Uterus (tissue), 4 donors: ENCODE measurements at places on chromosomes 16 and 17. TPM values are rescaled to one million over a fixed set of nuclear protein-coding genes. Genes with fewer than 3 reads are reported as not detected.
A peak's percentile ranks its signal among the peaks of the same experiment; 100 is the strongest.

- peak; percentile 78 for DNase-seq
Observed at GRCh38 chr16:58459344-58460218, 40.4 kb upstream of the NDRG4 start.

- peak; percentile 91 for DNase-seq
Observed at GRCh38 chr17:19384723-19385391, 2.1 kb downstream of the MFAP4 start.

The MAP2K6 gene
- total RNA-seq = 3.5 TPM

DNA sequence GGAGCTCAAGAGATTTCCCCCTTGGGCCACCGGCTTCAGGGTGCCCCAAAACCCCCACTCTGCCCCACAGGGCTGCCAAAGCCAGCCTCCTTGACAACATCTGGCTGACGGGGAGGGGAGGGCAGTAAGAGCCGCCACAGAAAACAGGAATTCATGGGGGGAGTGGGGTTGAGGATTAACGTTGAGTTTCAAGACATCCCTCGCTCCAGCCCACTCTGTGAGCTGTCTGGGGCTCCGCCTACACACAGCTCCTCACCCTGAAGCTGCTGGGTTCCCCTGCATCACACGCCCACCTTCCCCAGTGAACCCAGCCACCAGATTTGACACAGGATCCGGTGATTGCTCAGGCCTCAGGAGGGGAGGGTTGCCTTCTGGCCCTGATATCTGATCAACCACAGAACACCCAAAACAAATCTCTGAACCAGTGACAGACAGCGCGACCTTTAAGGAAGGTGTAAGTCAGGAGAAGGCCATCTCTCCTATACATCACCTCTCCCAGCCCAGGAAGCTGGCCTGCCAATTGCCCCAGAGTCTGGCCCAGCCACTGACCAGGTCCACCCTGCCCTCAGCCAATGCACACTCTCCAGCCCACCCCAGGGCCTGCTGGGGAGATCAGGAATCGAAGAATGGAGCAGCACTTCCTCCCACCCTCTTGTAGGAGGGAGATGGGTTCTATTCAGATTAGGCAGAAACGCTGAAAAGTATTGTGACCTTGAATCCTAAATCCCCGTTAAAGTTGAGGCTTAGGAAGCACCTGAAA is 132.1 kb downstream of the CLEC16A start:
- DNase-seq = no peak

DNA sequence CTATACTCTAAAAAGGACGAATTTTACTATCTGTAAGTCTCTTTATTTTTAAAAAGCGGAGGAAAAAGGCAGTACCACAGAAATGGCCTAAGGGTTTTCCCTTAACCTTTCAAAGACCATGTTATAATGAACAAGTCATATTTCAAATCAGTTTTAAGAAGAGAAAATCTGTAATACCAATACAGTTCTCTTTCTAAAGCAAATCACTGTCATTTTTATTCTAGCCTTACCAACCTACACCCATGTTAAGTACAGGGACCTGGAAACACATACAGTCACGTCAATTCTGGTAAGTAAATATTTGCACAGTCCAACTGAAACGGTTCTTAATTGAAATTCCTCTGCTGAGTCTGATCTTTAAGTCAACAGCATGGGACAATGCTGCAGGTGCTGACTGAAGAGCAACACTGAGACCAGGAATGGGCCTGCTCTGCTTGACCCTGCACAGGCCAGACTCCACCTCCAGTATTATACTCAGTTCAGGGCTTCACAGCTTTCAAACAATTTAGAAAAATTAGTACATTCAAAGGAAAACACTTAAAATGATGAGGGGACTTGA is 20.2 kb downstream of the MBTPS1 start:
- no peak for DNase-seq

- DNase-seq = no peak
Observed at GRCh38 chr17:3641014-3641413, 4.5 kb downstream of the CTNS start.

The SKAP1 gene
- total RNA-seq = 0.51 TPM

DNA sequence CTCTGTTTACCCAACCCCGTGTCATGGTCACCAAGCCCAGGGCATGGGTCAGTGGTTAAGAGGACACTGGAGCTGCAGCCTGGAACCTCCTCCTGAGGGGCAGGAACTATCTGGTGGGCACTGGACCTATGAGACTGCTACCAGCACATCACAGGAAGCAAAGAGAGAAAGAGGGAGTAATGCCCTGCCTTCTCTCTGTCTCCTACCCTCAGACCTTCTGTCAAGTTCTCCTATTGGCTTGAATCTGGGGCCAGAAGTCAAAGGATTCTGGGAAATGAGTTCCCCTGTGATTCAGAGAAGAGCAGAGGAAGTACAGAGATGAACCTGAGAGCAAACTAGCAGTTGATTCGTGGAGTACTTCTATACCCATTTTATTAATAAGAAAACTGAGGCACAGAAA is 123.0 kb upstream of the GNAO1 start:
- DNase-seq = no peak

The FZD2 gene
- 0.26 TPM for total RNA-seq

- DNase-seq = no peak
Observed at GRCh38 chr16:54022362-54022761, 264.2 kb downstream of the IRX3 start.

DNA sequence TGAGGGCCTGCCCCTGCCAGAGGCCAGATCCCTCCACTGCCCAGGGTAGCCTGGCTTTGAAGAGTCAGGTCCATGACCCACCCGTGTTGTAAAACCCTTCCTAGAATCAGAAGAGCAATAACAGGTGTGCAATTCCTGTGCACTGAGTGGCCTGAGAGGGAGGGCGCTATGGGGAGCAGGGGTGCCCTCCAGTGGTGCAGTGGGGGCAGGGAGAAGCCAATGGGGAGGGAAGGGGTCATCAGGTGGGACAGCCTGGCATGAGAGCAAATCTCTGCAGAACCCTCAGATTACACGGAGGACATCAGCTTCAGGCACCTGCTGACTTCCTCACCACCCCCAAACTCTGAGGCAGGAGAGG is 72.9 kb upstream of the ZNF469 start:
- DNase-seq = no peak

The HOXB8 gene
- total RNA-seq = 0.29 TPM

GRCh38 chr17:28534740-28535375 is 17.6 kb downstream of the UNC119 start:
- no peak for DNase-seq

GRCh38 chr16:69848637-69849545 is 86.8 kb downstream of the WWP2 start:
- DNase-seq = peak; percentile 87

DNA sequence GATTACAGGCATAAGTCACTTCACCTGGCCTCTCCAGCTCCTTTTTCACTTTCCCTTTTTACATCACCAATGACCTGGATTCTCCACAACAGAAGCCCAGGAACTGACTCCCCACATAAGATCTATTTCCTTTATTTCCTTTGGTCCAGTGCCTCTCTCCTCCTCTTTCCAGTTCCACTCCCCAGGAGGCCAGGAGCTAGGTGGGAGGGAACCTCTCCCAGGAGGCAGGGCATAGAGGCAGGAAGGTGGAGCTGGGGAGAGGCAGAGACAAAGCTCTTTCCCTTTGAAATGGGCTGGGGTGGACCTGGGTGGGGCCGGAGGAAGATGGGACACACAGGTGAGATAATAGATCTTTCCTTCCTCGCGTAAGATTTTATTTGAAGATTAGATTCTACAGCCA is 318.3 kb upstream of the TNRC6C start:
- no peak for DNase-seq

GRCh38 chr16:62363501-62363900 is 327.3 kb upstream of the CDH8 start:
- no peak for DNase-seq

DNA sequence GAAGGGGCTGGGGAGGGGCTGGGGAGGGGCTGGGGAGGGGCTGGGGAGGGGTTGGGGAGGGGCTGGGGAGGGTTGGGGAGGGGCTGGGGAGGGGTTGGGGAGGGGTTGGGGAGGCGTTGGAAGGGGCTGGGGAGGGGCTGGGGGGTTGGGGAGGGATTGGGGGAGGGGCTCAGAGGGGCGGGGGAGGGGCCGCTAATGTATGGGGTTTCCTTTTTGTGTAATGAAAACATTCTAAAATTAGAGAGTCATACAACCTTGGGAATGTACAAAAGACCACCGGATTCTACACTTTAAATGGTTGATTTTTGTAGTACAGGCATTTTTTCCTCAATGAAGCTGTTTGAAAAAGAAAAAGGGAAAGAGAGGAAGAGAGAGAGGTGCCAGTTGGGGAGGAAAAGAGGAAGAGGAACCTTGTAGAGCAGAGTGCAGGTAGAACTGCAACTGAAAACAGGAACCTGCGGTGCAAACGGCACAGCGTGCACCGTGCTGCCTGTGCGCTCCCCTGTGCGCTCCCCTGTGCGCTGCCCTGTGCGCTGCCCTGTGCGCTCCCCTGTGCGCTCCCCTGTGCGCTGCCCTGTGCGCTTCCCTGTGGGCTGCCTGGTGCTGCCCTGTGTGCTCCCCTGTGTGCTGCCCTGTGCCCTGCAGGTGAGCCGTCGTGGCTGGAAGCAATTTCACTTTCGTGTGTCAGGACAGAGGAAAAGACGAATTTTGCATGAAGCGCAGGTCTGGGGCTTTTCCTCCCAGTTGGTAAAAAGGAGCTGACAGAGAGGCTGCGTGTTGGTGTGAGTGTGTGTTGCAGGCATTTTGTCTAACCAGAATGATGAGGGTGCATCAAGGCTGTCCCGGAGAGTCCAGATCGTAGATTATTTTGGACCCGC is 40.8 kb downstream of the METRNL start:
- DNase-seq = no peak

DNA sequence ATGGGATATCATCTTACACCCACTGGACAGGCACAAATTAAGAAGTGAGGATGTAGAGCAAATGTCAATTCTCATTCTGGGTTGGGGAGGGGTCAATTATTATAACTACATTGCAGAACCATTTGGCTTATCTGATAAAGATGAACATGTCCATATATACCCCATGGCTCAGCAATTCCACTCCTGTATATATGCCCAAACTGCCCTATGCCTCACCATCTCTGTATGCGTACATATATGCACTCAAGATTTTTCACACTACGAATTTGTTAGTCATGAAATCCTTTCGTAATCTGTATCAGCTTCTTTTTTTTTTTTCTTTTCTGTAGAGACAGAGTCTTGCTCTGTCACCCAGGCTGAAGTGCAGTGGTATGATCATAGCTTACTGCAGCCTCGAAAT is 20.8 kb upstream of the CNEP1R1 start:
- DNase-seq = no peak

DNA sequence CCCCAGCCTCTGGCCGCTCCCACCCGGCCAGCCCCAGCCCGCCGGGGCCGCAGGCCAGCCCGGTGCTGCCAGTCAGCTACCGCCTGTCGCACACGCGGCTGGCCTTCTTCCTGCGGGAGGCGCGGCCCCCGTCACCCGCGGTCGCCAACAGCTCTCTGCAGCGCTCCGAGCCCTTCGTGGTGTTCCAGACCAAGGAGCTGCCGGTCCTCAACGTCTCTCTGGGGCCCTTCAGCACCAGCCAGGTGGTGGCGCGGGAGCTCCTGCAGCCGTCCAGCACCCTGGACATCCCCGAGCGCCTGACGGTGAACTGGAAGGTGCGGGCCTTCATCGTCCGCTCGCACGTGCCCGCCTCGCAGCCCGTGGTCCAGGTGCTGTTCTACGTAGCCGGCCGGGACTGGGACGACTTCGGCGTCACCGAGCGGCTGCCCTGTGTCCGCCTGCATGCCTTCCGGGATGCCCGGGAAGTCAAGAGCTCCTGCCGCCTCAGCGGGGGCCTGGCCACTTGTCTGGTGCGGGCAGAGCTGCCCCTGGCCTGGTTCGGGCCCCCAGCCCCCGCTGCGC is 46.8 kb downstream of the TMEM132E start:
- DNase-seq = no peak

GRCh38 chr17:34764716-34765115 is 185.3 kb downstream of the TMEM132E start:
- DNase-seq = no peak

The ACE gene
- total RNA-seq = not detected

The SYT17 gene
- total RNA-seq = 4.4 TPM

DNA sequence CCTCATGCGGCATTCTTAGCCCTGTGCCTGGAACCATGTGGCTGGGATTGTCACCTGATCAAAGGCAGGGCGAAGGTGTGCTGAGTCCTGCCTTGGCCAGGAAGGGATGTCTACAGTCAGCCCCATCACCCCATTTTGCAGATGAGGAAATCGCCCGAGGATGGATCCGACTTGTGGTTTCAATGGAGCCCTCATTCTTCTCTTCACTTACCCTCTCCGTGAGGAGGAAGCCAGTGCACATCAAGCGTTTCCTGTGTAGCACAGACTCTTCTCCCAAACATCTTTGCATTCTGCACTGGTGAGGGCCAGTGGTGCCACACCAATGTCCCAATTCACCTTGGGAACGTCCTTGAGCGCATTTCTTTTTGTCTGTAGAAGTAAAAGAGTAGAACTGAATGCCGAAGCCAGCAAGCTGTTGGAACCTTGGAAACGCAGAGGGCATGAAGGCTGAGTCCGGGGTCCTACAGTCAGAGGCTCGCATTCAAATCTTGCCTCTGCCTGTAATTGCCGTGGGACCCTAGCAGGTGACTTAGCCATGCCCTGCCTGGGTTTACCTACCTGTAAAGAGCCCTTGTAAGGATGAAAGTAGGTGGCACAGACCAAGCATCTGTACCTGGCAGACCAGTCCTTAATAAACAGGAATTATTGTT is 85.4 kb downstream of the IRF8 start:
- no peak for DNase-seq

The SMCR8 gene
- total RNA-seq = 16.2 TPM

DNA sequence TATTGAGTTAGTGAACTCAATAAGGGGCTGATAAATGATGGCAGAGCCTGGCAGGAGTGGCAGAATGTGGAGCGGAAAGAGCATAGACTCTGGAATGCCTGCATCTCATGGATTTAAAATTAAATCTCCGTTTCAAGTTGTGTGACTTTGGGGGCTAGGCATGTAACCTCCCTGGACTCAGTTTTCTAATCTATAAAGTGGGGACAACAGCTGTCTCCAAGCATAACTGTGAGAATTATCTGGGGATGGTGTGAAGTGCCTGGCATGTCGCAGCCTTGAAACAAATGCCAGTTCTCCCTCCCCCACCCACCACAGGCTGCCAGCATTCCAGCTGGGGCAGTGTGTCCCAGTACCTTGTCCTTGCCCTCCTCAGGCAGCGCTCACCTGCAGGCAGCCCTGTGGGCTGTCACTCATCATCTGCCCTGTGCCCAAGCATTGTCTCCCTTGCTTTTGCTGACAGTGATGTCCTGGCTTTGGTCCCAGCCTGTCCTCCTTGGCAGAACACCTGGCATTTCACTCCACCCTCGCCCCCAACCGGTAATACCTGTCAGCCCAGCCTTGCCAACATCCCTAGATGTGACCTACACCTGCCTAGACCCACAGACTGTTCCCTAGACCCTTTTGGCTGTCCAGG is 129.6 kb downstream of the MRM1 start:
- no peak for DNase-seq

The NTN1 gene
- total RNA-seq = 19.2 TPM

The NEUROD2 gene
- not detected for total RNA-seq

DNA sequence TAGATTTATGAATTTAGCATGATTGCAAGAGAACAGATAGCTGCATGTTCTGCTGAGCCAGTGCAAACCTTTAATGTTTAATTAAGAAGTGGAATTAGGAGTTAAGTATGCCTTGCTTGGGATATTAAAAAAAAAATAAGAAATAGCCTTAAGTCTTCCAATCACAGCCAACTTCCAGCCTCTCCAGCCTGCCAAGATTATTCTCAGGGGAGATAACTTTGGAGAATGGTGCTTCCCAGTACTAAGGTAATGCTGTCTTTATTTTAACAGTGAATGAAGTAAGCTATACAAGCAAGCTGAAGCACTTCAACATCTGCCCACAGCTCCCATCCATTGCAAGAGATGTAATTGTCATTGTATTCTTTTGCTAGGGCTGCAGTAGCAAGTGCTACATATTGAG is 389.5 kb upstream of the ASIC2 start:
- no peak for DNase-seq
